ENCODE measurements at places on chromosomes 1 and 21.
A peak's percentile ranks its signal among the peaks of the same experiment; 100 is the strongest.

- DNase-seq = no peak
Observed at GRCh38 chr1:224118688-224119087, 4.8 kb downstream of the FBXO28 start.

DNA sequence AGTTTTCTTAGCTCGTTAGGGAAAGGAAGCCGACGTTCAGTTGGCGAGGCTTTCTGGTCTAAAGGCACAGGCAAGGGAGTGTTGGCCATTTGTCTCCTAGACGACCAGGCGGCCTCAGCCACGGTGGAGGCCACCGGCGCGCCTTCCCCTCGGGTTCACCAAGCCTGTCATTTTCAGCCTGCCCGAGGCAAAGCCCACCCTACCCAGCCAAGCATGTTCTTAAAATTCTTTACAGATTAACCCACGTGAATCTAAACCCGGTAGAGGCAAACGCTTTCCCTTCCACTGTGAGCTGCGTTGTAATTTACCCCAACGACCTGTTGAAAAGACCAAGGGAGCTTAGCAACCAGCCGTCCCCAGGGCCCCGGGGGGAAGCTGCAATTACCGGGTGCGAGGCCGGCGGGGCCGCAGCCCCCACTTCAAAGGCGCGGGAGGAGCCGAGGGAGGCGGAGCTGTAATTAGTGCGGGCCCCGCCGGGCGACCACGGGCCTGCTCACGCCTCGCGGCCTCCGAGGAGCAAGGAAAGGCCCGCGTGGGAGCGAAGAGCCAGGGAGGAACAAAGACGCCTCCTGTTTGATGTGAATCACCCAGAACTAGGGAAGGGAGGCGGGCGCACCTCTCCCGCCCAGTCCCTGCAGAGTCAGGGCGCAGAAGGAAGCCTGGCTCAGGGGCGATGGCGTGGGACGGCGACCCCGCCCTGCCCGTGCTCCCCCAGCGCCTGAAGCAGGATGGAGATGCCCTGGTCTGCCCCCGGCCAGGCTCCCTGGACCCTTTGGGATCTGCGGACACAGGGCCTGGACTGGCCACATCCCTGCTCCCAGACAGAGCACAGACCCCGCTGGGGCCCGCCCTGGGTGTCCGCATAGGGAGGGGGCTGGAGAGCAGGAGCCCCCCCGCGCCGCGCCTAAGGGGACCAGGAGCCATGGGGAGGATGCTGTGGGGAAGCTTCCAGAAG lies 12.1 kb upstream of the TSPEAR start:
- no peak for DNase-seq

- DNase-seq = no peak
Observed at GRCh38 chr1:70314706-70315304, 39.7 kb downstream of the ANKRD13C start.

GRCh38 chr1:232579958-232580941 lies 49.7 kb downstream of the SIPA1L2 start:
- DNase-seq = no peak

GRCh38 chr1:64664299-64664698 lies 80.6 kb upstream of the RAVER2 start:
- no peak for DNase-seq

GRCh38 chr1:162367073-162367472 lies 9.6 kb downstream of the SPATA46 start:
- no peak for DNase-seq

- peak; percentile 54 for DNase-seq
Observed at GRCh38 chr1:31663622-31664452, 19.2 kb upstream of the PEF1 start.

All from stimulated activated CD4-positive, alpha-beta T cell treated with anti-CD3 and anti-CD28 coated beads, Interleukin-15, amount 100 ng/mL, for 1 hour (primary cell).